Right lobe of liver (tissue), 6 donors: ENCODE measurements at places on chromosomes 12 and 14. TPM values are rescaled to one million over a fixed set of nuclear protein-coding genes. Genes with fewer than 3 reads are reported as not detected.
A peak's percentile ranks its signal among the peaks of the same experiment; 100 is the strongest.

The REC8 gene
- 4.7 TPM for total RNA-seq

The RAN gene
- total RNA-seq: 148 TPM

The SETD1B gene
- 3.7 TPM for total RNA-seq

The CBX5 gene
- 21.6 TPM for total RNA-seq

The MMP19 gene
- 2.2 TPM for total RNA-seq

The KRT78 gene
- total RNA-seq: not detected

The FOXA1 gene
- 30.5 TPM for total RNA-seq

The EIF2S3B gene
- total RNA-seq: 1.4 TPM

- H3K36me3 ChIP-seq: no peaks in the 10 kb centered on the region
- DNase-seq: no peak
- H3K27me3 ChIP-seq: no peaks in the 10 kb centered on the region
Observed at GRCh38 chr12:5456906-5457305, 25.0 kb downstream of the NTF3 start.

GRCh38 chr12:49089821-49090773 is 4.5 kb downstream of the DHH start:
- peaks cover 16% of the 10 kb centered on the region for H3K27me3 ChIP-seq
- H3K27ac ChIP-seq: no peak overlapping the region
- no peaks in the 10 kb centered on the region for H3K36me3 ChIP-seq
- DNase-seq: peak; percentile 55

DNA sequence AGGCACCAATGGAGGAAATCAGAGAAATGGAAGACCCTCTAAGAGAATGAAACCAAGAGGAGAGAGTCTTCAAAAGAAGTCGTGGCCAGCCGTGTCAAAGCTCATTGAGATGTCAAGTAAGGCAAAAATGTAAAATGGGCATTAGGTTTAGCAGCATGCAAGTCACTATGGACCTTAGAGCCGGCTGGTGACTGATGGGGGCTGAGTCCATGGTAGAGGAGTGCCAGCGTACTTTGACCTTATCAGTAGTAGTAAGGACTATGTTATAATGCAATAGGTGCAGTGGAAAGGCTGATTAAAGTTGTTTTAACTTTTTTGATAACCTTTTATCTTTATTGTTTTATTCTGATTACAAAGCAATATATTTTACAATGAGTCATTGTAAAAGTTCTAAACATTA is 66.5 kb downstream of the ANO6 start:
- H3K27me3 ChIP-seq: no peaks in the 10 kb centered on the region
- DNase-seq: peak; percentile 35
- peaks cover 39% of the 10 kb centered on the region for H3K4me1 ChIP-seq
- H3K4me3 ChIP-seq: no peak overlapping the region
- H3K27ac ChIP-seq: no peak overlapping the region
- no peaks in the 10 kb centered on the region for H3K36me3 ChIP-seq

DNA sequence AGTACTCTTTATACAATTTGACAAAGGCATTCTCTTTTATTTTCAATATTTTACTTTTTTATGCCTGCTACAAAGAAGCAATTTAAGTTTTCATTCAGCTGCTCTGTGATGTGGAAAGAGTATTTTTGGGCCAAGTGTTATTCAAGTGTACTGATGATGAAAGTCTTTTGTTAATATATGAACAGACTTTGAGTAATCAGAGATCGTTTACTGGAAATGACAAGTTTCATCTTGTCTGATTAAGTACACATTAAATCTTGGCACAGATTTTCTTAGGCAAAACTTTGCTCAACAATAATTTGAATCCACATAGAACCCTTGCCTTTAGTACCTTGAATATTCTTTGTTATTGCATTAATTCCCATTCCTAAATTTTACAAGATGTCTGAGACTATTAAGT is 13.3 kb upstream of the PZP start:
- DNase-seq: no peak
- H3K36me3 ChIP-seq: no peaks in the 10 kb centered on the region
- peaks cover 26% of the 10 kb centered on the region for H3K4me1 ChIP-seq
- H3K27ac ChIP-seq: peak overlapping the region; percentile 84

DNA sequence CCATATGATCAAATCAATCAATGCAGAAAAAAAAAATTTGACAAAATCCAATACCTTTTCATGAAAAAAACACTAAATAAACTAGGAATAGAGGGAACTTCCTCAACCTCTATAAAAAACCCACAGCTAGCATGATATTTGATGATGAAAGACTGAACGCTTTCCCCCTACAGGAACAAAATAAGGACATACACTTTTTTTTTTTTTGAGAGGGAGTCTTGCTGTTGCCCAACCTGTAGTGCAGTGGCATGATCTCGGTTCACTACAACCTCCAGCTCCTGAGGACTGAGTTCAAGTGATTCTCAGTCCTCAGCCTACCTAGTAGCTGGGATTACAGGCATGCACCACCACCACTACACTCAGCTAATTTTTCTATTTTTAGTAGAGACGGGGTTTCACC is 17.9 kb upstream of the CAMKK2 start:
- DNase-seq: no peak
- H3K4me3 ChIP-seq: no peak overlapping the region
- H3K36me3 ChIP-seq: no peaks in the 10 kb centered on the region
- H3K27ac ChIP-seq: no peak overlapping the region
- H3K27me3 ChIP-seq: no peaks in the 10 kb centered on the region

DNA sequence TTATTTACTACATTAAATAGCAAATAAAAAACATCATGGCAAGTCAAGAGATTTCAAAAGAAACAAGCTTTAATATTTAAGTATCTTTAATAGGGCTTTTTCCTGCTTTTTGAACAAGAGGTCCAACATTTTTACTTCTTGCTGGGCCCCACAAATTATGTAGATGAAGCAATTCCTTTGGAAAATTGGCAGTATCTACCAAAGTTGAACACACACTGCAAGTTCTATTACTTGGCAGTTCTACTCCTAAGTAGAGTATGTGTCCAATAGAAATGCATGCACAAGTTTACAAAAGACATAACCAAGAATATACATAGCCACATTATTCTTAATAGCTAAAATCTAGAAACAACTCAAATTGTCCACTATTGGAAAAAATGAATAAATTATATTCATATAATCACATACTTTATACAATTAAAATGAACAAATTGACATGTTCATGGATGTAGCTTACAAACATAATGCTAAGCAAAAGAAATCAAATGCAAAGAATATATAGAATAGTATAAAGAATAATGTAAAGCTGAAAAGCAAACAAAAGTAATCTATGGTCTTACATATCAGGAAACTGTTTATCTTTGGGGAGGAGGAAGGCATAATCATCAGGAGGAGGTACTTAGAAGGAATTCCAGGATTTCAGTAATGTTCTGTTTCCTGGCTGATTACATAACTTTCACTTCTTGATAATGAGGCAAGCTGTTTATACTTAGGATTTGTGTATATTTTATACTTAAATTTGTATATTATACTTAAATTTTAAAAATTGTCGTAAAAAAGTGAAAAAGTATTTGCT is 6.5 kb upstream of the TMBIM4 start:
- DNase-seq: no peak
- H3K36me3 ChIP-seq: no peaks in the 10 kb centered on the region
- peaks cover 4% of the 10 kb centered on the region for H3K4me1 ChIP-seq
- H3K27ac ChIP-seq: no peak overlapping the region

- H3K4me3 ChIP-seq: no peak overlapping the region
- no peak for DNase-seq
- no peaks in the 10 kb centered on the region for H3K27me3 ChIP-seq
- peaks cover 4% of the 10 kb centered on the region for H3K4me1 ChIP-seq
- no peak overlapping the region for H3K27ac ChIP-seq
- peaks cover 5% of the 10 kb centered on the region for H3K36me3 ChIP-seq
Observed at GRCh38 chr14:77714926-77715325, 7.0 kb downstream of the SLIRP start.

DNA sequence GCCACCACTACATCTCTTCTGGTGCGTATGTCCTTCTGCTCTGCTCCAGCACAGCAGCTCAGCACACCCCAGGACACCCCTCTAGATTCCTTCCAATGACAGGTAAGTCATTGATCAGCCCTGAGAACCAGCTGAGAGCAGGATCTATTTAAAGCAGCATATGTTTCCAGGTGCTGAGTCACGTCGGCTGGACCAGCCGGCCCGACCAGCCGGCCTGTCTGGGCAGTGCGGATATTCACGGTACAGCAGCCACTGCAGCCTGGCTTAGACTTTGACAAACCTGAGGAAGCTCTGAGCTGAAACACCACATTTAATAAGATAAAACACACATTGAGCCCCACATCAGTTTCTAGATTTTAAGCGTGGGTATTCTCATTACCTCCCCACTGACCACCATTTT is 31.8 kb upstream of the RPH3A start:
- H3K4me1 ChIP-seq: no peaks in the 10 kb centered on the region
- H3K4me3 ChIP-seq: no peak overlapping the region
- no peaks in the 10 kb centered on the region for H3K27me3 ChIP-seq
- DNase-seq: no peak
- no peaks in the 10 kb centered on the region for H3K36me3 ChIP-seq
- H3K27ac ChIP-seq: no peak overlapping the region

DNA sequence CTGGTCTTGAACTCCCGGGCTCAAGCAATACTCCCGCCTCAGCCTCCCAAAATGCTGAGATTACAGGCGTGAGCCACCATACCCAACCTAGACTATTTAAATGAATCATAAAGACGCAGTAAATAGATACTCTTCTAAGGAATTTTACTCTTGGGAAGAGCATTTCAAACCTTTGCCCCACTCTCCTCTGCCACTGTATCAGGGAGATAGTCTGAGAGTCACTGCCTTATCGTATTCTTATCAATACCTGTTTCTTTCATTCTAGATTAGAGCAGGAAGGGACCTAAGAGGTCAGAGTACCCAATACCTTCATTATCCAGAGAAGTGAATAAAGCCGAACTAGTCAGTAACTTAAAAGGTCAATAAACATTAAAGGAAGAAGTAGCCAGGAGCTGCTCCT is 15.8 kb downstream of the GXYLT1 start:
- H3K27me3 ChIP-seq: no peaks in the 10 kb centered on the region
- no peak overlapping the region for H3K27ac ChIP-seq
- H3K4me1 ChIP-seq: no peaks in the 10 kb centered on the region
- H3K4me3 ChIP-seq: no peak overlapping the region
- no peaks in the 10 kb centered on the region for H3K36me3 ChIP-seq

DNA sequence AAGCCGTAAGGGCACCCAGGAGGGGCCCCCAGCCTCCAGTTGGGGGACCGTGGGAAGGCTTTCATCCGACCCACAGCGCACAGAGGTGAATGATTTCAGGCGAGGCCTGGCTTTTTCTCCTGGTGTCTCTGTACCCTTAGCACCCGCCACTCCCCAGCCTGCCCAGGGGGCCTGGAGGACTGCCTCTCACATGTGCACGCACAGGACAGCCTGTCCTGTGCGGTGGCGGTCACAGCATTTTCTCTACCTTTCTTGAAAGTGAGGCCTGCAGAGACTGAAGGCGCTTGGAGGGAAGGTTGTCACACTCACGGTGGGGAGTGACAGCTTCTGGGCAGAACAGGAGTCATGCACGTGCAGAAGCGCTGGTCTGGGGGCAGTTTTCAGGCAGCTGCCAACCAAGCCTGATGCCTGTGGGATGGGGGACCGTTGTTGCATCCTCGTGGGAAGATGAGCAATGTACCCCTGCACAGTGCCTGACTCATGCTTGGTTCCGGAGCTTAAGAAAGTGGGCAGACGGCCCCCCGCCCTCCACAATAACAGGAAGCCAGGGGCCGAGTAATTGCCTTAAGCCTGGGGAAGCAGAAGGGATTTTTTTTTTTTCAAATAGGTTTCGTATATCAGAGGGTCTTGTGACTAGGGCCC is 148.1 kb downstream of the TSPAN9 start:
- DNase-seq: peak; percentile 45
- no peak overlapping the region for H3K4me3 ChIP-seq
- peaks cover 5% of the 10 kb centered on the region for H3K4me1 ChIP-seq
- no peaks in the 10 kb centered on the region for H3K36me3 ChIP-seq
- no peak overlapping the region for H3K27ac ChIP-seq

- H3K27me3 ChIP-seq: no peaks in the 10 kb centered on the region
- no peak overlapping the region for H3K27ac ChIP-seq
- no peak for DNase-seq
- no peaks in the 10 kb centered on the region for H3K4me1 ChIP-seq
- H3K4me3 ChIP-seq: no peak overlapping the region
- no peaks in the 10 kb centered on the region for H3K36me3 ChIP-seq
Observed at GRCh38 chr12:115813256-115813655, 464.2 kb downstream of the MED13L start.

- H3K4me3 ChIP-seq: no peak overlapping the region
- no peaks in the 10 kb centered on the region for H3K36me3 ChIP-seq
- H3K27ac ChIP-seq: no peak overlapping the region
- no peaks in the 10 kb centered on the region for H3K27me3 ChIP-seq
Observed at GRCh38 chr14:81727218-81727617, 193.6 kb upstream of the SEL1L start.

- H3K4me1 ChIP-seq: no peaks in the 10 kb centered on the region
- no peak for DNase-seq
- H3K27me3 ChIP-seq: no peaks in the 10 kb centered on the region
- no peaks in the 10 kb centered on the region for H3K36me3 ChIP-seq
- no peak overlapping the region for H3K4me3 ChIP-seq
Observed at GRCh38 chr12:104596134-104596799, 139.5 kb downstream of the CHST11 start.

DNA sequence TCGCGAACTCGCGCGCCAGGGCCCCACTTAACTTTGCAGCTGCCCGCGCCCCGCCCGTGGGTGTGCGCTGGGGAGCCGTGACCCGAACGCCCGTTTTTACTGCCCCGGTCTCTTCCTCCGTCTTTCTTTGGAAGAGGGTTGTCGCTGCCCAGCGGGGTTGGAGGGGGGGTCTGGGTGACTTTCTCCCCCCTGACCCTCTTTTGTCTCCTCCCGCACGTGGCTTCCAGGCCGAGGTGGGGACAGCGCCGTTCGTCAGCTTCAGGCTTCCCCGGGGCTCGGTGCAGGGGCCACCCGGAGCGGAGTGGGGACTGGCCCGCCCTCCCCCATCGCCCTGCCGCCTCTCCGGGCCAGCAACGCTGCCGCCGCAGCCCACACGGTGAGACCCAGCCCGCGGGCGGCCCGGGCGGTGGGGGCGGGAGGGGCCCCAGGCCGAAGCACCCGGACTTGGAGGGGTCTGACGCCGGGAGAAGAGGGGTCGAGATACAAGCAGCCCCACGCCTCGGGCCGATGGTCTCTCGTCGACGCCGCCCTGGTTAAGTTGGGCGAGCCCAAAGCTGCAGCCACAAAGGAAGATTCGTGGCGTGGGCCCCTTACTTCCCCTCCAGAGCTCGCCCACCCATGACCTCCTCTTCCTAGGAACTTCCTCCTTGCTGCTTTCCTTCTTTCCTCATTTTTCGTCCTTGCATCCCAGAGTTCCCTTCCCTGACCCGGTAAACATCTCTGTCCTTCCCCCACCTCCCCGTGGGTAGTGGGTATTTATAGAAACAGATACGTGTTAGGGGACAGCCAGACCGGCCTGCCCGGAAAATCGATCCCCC is 1.2 kb downstream of the DYRK2 start:
- DNase-seq: peak; percentile 42
- peak overlapping the region; percentile 89 for H3K4me3 ChIP-seq
- H3K27me3 ChIP-seq: no peaks in the 10 kb centered on the region
- H3K27ac ChIP-seq: peak overlapping the region; percentile 86
- H3K4me1 ChIP-seq: no peaks in the 10 kb centered on the region

DNA sequence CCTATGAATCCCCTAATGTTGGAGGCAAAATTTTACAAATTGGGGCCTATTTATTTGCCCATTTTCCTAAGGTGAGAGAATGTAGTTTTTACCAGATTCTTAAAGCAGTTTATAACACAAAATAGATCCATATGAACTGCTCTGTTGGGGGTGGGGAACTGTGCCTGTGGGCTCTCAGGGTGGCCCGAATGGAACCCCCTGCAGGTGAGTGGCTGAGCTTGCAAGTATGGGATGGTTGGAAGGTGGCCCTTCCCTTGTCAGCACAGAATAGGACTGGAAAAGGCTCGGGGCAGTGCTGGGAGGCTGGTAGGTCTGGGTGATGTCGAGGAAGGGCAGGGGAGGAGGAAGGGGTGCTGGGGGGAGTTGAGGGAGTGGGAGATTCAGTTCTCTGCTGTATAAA is 4.9 kb downstream of the VSX2 start:
- no peaks in the 10 kb centered on the region for H3K36me3 ChIP-seq
- peaks cover 21% of the 10 kb centered on the region for H3K27me3 ChIP-seq
- H3K4me1 ChIP-seq: no peaks in the 10 kb centered on the region
- DNase-seq: no peak
- H3K27ac ChIP-seq: no peak overlapping the region
